ENCODE measurements at places on chromosomes 11 and 22.

DNA sequence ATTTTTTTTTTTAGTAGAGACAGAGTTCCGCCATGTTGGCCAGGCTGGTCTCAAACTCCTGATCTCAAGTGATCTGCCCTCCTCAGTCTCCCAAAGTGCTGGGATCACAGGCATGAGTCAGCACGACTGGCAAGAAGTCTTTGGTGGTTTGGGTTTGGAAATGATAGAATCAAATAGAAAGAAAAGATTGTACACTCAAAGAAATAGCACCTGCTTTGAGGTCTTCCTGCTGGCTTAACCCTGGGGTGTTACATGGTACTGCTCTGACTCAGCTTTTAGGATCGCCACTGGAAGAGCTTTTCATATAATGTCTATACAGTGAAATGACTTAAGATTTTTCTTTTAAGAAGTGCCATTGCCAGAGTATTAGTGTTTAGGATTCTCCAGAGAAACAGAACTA is 50.2 kb downstream of the JAM3 start:
- DNase-seq = no peak

DNA sequence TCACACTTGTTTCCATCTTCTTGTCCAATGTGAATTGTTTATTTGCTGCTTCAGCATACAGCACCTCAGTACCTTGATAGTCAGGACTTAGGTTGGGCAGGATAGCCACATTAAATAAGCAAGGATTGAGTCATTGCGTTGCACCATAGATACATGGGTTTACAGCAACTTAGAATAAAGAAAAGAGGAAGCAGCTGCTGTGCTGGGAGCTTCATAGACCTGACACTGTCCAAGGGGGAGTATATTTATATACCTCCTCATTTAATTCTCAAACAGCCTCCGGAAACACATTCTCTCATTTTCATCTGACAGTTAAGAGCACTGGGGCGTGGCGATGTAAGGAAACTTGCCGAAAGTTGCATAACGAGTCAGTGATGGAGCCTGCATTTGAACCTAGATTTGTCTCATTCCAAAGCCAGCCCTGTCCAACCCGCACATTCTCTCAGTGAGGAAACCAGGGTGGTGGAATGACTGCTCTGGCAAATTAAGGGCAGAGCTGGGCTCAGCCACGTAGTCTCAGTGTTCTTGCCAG is 42.2 kb downstream of the UBASH3B start:
- no peak for DNase-seq

GRCh38 chr11:95584589-95584988 is 205.0 kb downstream of the FAM76B start:
- DNase-seq = no peak

GRCh38 chr11:134350381-134350780 is 18.6 kb downstream of the GLB1L2 start:
- no peak for DNase-seq

DNA sequence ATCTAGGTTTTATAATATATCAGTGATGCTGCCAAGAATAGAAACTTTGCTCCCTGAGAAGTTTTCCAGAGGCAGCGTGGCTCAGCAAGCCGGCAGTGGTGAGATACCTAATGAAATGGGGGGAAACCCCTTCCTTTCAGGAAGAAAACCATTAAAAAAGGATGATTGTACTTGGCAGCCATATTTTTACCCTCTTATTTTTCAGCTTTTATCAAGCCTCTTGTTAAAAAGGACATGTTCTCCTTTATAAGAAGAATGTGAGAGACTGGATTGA is 9.0 kb upstream of the ME3 start:
- no peak for DNase-seq

- no peak for DNase-seq
These were observed 15.9 kb downstream of the PTPN5 start for GRCh38 chr11:18775492-18776292.

GRCh38 chr22:44825310-44826150 is 73.2 kb downstream of the ARHGAP8 start:
- no peak for DNase-seq

DNA sequence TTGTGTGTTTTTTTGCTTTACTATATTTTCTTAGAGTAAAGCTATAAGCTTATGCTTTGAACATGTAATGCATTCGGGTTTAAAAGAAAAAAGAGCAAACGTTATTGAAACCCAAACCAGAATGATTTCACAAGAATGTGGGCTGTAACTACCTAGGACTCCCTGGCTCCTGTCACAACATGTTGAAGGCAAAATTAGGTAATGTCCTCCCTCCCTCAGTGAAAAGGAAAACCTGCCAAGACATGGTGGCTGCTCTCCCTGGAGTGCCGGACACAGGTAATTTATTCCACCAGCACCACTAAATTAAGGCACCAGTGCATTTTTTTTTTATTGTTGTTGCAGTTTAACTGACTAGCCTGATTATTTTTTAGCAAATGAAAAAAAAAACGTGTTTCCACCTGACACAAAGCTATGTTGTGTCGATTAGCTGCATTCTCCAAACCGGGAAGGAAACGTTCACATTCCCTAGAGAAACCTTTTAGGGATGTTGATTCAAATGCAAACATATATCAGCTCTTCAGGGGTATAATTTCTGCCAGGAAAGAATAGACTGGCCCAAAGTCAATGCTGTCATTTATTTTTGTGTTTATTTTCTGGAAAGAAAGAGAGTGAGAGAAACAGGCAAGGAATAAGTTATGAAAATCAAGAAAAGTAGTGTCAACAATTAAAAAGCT is 134.6 kb downstream of the CCDC34 start:
- DNase-seq = peak; percentile 52

DNA sequence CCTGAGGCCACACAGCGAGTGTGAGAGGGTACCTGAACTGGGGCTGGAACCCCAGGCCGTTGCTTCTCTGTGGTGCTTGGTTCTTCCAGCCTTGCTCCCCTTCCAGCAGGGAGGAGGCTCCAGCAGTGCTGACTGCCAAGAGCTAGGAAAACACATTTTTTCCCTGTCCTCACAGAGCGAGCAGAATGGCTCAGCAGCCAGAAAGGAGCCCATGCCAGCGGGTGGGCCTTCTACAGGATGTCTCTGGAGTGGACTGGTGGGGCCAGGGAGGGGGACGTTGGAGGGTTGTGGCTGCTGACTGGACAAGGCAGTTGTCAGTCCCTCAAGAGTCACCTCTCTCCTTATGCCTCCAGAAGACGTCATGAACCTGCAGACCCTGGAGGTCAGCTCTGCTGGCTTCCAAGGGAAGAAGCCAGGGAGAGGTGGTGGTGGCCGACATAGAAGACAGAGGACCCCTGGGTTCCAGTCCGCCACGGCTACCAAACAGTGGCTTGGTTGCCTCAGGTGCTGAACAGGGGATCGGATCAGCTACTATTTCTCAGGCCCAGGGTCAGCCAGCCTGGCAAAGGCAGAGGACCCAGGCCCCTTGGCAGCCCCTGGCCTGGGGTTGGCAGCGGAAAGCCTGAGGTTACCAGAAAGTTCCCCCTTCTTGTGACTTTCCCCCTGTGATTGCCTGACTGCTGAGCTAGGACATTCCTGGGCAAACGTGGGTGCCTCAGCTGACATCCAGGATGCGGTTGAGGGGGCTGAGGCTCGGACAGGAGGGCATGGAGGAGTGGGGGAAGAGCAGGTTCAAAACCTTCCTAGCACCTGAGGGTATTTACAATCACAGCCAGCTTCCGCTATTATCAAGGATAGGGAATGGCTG is 3.7 kb downstream of the MAFF start:
- DNase-seq = no peak

GRCh38 chr22:48974443-48975315 is 853.0 kb downstream of the BRD1 start:
- DNase-seq = no peak

GRCh38 chr11:75275581-75275980 is 35.0 kb downstream of the TPBGL start:
- no peak for DNase-seq

DNA sequence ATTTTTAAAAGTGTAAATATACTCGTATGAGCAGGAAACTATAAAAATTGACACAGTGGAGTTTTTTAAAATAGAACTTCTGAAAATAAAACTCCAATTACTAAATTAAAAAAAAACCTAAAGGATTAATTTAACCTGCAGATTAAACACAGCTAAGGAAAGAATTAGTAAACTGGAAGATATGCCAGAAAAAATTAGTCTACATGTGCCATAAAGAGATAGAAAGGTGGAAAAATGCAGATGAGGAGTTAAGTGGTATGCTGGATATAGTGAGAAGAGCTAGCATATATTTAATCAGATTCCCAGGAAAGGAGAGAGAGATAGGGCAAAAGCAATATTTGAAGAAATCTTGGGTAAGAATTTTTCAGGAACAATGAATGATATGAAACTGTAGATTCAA is 315.8 kb upstream of the CADM1 start:
- DNase-seq = no peak

GRCh38 chr22:50674606-50675552 is 2.3 kb downstream of the SHANK3 start:
- peak; percentile 51 for DNase-seq

DNA sequence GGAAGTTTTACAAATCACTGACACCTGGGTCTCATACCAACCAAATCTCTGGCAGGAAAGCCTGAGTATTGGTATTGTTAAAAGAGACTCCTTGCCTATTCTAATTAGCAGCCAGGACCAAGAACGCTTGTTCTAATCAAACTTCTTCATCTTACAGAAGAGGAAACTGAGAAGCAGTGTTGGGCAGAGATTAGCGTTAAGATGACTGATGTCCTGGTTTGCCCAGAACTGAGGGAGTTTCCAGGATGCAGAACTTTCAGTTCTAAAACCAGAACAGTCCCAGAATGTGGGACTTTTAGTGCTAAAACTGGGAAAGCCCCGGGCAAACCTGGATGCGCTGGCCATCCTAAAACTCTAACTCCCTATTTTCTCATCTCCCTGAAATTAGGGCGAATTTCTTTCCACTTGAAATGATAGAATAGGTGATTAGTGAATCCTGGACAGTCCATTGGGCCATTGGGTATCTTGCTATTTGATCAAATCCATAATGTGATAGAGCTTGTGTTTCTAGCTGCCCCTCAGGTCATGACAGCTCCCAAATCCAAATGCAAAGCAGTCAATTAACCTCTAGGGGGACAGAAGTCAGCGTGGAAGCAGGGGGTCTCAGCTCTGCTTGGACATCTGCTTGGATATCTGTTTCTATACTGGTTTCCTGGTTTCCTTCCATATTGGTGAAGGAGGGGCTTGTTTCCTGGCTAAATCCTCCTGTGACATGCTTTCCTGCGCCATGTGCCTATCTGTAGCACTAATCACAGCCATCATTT is 16.0 kb upstream of the TMPRSS13 start:
- DNase-seq = no peak

- no peak for DNase-seq
These were observed 148.9 kb downstream of the TENM4 start for GRCh38 chr11:79291948-79292347.

GRCh38 chr22:27439131-27439530 is 362.4 kb downstream of the MN1 start:
- DNase-seq = no peak

- no peak for DNase-seq
These were observed 108.0 kb upstream of the ALX4 start for GRCh38 chr11:44417731-44418455.

DNA sequence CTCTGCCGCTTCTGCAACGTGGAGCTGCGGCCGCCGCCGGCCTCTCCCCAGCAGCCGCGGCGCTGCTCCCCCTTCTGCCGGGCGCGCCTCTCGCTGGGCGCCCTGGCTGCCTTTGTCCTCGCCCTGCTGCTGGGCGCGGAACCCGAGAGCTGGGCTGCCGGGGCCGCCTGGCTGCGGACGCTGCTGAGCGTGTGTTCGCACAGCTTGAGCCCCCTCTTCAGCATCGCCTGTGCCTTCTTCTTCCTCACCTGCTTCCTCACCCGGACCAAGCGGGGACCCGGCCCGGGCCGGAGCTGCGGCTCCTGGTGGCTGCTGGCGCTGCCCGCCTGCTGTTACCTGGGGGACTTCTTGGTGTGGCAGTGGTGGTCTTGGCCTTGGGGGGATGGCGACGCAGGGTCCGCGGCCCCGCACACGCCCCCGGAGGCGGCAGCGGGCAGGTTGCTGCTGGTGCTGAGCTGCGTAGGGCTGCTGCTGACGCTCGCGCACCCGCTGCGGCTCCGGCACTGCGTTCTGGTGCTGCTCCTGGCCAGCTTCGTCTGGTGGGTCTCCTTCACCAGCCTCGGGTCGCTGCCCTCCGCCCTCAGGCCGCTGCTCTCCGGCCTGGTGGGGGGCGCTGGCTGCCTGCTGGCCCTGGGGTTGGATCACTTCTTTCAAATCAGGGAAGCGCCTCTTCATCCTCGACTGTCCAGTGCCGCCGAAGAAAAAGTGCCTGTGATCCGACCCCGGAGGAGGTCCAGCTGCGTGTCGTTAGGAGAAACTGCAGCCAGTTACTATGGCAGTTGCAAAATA is 816 bp downstream of the PDE3B start:
- DNase-seq = peak; percentile 62

GRCh38 chr11:62788991-62789390 is 1.8 kb downstream of the TMEM179B start:
- DNase-seq = no peak

DNA sequence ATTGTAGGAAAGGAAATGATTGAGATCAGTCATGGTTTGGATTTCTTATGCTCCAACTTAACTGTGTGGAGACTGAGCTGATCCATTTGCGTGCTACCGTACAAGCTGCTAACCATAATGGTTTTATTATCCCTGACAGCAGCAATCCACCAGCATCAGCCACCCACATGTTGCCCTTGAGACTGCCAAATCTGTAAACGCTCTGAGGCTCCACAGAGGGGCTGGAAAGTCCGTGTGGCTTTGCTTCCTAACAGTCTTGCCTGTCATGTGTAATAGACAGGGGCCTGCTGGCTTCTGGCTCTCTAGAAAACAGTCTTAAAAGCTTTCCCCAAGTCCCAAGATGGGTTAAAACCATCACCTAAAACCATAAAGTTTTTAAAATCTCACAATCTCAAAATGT is 30.1 kb downstream of the ATG16L2 start:
- DNase-seq = no peak

DNA sequence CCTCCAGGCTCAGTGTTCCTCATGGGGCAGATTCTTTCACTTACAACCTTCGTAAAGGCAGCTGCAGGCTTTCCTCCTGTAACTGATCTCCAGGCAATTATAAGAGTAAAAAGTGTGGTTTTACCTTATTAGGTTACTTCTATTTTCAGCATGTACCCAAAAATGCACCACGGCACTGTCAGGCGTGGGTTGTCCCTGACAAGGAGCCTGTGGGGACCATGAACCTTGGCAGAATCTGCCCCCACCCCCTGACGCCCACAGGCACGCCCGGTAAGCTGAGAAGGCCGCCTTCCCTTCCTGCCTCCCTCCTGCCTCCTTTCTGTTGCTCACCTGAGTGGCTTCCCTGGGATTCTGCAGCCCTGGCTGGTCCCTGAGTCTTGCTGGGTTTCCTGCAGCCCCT is 1383.3 kb downstream of the TBC1D22A start:
- DNase-seq = no peak

DNA sequence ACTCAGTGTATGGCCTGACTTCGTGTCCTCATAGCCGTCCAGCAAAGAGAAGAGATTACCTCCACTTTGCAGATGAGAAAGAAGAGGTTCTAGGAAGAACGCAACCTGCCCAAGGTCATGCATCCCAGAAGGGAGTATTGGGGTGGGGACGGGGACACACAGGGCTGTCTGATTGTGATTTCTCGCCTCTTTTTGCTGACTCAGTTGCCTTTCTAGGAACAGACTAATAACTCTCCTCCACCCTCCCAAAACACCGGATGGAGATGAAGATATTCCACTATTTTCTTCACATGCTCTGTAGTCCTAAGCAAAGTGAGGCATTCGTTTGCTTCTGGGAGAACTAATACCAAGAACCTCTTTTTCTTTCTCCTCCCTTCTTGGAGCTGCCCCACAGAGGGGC is 529.3 kb downstream of the MIAT start:
- DNase-seq = no peak

- no peak for DNase-seq
These were observed 2.4 kb upstream of the ARSA start for GRCh38 chr22:50630376-50630775.

- no peak for DNase-seq
These were observed 20.8 kb downstream of the IL10RA start for GRCh38 chr11:118007040-118007439.
